Hematopoietic multipotent progenitor cell treated with erythropoietin and hydrocortisone succinate and interleukin-3 and kit ligand, for 8 days (in vitro differentiated cells): ENCODE measurements at places on chromosomes 3 and 15.

- peak; percentile 75 for DNase-seq
Observed at GRCh38 chr3:43389388-43390254, 103.3 kb downstream of the SNRK start.

DNA sequence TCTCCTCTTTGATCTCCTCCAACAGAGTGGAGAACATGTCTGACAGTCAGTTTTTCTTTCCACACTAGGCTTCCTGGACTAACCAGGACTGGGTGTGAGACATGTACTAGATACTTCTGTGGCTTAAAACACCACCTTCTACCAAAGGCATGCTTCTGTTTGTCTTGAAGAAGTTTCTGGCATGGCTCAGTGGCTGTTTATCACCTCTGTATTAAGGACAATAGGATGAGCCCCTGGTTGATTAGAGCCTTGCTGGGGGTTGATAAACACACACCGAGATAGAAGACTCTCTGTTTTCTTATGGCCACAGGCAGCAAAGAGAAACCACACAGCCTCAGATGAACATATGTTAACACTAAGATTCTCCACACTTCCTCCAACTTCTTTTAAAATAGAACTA is 40.5 kb downstream of the SV2B start:
- peak; percentile 58 for DNase-seq

GRCh38 chr3:185916042-185916833 is 21.6 kb downstream of the TRA2B start:
- DNase-seq: peak; percentile 1

DNA sequence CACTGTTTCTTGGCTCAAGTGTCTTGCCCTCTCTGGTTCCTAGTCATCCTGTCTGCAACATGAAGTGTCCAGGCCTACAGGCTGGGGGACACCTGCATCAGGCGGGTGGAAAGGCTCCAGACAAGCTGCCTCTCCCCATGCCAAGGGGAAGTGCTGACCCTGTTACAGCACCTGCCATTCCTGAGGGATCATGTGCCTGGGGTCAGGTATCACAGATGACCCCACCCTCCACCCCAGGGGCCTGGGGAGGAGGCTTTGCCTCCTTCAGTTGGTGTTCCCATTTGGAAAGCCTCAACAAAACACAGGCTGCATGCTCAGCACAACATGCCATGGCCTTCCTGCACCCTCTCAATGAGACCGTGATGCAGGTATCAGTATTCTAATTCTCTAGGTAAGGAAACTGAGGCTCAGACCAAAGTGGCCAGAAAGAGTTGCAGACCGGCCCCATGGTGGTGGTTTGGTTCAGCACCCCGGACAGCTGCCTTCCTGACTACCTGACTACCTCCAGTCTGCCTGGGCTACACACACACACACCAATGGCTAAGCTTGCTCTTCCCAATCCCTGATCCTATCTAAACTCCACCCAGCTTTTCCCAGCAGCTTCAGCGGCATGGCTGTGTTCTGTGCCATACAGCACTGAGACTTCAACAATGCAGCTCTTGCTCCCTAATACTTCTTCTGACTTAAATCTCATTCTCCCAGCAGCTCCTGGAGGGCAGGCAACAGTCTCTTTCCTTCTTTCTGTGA is 69.7 kb upstream of the LINGO1 start:
- no peak for DNase-seq

DNA sequence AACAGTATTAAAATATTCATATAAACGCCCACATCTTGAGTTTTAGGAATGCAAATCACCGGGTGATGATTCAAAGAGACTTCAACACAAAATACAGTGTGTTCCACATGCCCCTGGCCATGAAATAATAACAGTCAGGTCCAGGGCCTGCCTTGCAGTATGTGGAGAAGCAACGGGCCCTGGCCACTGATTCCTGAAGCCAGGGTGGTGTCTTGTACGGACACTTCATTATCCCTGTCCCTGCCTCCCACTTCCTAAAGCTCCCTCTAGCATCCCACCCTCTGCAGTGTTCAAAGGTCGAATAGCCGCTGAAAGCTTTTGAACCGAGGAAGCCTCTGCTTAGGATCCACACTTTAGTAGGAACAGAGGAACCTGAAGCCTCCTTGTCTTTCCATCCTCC is 50.4 kb upstream of the PCSK6 start:
- no peak for DNase-seq

DNA sequence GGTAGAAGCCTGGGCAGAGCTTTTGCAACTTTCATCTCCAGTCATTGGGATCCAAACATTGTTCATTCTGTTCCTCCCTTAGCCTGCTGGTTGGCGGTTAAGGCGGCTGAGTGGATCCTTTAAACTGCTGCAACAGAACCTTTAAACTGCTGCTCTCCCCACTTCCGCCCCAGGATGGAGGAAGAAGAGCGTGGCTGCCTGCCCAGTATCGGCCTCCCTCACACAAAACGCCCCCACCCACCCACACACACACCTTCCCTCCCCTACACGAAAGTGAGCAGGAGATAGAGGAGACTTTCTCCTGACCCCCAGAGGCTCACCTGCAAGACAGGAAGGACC is 460 bp upstream of the ZMAT3 start:
- DNase-seq: peak; percentile 56

DNA sequence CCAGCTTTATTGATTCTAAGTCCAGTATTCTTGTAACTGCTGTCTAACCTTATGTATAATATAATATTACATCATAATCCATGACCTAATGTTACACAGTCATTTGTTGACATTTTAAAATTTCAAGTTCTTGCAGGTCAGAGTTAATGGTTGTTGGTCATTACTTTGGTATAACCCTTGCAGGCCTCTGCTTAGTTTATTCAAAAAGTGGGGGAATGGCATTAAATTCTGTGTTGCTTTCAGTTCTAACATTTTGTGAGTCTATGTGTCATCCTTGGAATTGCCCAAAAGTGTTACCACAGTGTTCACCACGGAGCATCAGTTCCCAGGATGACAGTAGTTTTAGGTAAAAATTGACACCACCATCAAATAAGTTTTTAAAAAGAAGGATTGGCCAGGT is 174.8 kb upstream of the BCL6 start:
- no peak for DNase-seq

- no peak for DNase-seq
Observed at GRCh38 chr15:101724675-101725005, 367 bp upstream of the TARS3 start.

GRCh38 chr3:197239857-197240256 is 58.6 kb downstream of the DLG1 start:
- DNase-seq: no peak

- peak; percentile 66 for DNase-seq
Observed at GRCh38 chr3:187744169-187745151, 808 bp downstream of the BCL6 start.

GRCh38 chr15:38714309-38715072 is 149.9 kb upstream of the RASGRP1 start:
- DNase-seq: no peak

DNA sequence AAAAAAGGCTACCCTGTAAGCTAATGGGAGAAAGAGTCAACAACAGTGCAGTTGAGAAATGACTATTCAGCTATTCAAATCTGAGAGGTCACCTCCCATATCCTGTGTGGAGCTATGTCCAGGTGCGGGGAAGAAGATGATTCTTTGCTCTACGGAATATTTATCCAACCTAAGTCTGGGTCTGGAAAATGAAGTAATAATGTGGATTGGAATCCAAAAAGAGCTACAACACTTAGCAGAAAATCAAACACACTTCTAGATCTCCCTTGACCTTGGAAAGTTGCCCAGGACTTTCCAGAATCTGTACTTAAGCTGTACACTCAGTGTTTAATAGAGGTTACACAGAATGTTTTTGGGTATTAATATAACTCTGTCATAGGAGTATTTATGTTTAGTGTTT is 251.9 kb downstream of the NAALADL2 start:
- DNase-seq: no peak

GRCh38 chr15:33860754-33861153 is 107.5 kb upstream of the CHRM5 start:
- no peak for DNase-seq

DNA sequence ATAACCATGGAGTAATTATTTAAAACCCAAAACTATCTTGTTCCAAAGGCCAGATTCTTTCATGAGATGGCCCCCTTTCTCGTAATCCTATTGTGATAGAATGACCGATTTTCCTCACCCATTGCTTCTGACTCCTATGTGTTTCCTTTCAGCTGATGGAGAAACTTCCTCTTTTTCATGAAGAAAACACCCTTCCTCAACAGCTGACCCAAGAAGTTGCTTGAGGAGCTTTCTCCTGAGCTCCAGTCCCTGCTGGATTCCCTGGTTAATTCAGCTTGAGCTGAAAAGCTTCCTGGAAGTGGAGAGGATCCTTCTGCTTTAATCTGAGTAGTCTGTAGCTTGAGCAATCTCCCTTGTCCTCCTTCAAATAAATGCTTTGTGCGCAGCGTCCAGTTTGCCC is 75.0 kb downstream of the BFSP2 start:
- no peak for DNase-seq

DNA sequence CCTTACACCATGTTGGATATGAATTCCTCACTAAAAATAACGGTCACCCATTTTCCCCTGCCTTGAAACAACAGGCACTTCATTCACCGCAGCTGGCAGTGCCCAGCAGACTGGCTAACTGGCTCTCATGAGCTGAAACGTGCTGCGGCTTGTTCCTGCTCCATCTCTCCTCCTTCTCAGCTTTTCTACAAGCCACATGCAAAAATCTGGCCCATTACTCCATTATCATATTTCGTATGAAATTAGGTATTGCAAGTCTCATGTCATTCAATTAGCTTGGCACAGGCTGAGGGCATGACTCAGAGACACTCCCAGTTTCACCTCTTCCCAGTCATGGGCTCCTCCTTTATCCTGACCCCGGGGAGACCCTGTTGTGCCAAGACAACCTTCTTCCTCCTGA is 60.0 kb downstream of the MAGEF1 start:
- no peak for DNase-seq

GRCh38 chr15:63392361-63393009 is 10.8 kb upstream of the CA12 start:
- peak; percentile 64 for DNase-seq

- no peak for DNase-seq
Observed at GRCh38 chr15:82653483-82654168, 6.5 kb upstream of the CPEB1 start.

DNA sequence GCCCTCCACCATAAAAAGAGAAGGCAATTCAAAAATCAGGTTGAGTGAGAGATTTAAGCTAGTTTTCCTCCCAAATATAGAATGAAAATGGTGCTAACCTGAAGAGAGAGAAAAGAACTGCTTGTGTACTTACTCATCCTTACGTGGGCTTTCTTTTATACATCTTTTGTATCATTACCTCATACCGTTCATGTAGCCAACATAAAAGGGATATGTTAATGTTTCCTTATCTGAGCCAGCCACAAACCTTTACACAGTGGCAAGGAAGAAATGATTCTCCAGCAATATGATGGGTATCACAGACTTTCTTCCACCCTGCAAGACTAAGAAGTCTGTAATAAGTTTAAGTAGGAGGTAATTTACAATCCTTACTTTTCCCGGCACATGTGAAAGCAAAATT is 600.8 kb upstream of the ZNF385D start:
- DNase-seq: peak; percentile 16
